ENCODE measurements at places on chromosomes 1 and 21.

DNA sequence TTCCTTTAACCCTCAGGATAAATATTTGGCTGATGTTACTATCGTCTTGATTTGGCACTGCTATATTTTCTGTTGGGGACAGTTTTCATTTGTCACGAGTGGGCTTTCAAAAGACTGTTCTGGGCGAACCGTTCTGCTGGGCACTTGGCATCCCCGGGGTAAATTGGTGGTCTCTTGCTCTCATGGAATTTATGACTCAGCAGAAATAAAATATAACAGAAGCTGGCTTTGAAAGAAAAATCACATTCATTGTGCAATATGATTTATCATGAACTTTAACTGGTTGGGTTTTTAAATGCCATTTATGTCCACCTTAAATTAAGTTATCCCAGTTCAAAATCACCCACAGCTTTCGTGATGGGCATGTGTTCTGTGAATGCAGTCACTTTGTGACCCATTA lies 147.3 kb downstream of the KAZN start:
- no peak for DNase-seq

- peak; percentile 98 for DNase-seq
Observed at GRCh38 chr1:61077676-61078541, 4.5 kb upstream of the NFIA start.

DNA sequence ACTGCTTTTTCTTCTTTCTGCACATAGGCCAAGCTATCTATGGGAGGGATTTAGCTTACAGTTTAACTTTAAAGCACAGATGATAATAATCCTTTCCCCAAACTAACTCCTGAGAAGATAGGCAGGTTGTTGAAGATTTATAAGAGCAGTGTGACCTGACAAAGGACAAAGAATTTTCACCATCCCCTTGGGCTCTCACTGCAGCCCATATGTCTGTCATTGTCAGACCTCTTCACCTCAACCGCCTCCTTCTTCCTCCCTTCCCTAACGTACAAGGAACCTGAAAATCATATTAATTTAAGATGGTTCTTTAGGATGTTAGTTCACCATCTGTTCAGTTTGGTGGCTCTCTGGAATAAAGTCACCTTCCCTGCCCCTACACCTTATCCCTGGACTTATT lies 5.0 kb downstream of the RNU1-2 start:
- DNase-seq = no peak

DNA sequence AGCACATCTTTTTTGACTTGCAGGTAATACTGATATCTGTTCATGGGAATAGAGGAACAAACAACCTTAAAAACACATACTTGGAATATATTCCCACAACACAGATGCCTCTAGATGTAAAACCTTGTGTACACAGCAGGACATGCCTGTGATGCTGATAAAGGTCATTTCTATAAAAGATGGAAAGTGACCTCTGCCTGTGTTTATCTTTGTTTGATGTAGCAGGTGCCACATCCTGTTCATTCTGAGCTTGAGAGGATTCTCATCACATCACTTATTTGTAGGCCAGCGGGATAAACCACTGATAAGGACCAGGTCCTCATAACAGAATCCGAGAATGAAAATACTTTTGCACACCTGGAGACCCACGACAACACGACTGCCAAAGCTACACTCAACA lies 133.7 kb downstream of the SMYD2 start:
- DNase-seq = no peak

GRCh38 chr1:245183429-245183828 lies 28.6 kb downstream of the KIF26B start:
- no peak for DNase-seq

DNA sequence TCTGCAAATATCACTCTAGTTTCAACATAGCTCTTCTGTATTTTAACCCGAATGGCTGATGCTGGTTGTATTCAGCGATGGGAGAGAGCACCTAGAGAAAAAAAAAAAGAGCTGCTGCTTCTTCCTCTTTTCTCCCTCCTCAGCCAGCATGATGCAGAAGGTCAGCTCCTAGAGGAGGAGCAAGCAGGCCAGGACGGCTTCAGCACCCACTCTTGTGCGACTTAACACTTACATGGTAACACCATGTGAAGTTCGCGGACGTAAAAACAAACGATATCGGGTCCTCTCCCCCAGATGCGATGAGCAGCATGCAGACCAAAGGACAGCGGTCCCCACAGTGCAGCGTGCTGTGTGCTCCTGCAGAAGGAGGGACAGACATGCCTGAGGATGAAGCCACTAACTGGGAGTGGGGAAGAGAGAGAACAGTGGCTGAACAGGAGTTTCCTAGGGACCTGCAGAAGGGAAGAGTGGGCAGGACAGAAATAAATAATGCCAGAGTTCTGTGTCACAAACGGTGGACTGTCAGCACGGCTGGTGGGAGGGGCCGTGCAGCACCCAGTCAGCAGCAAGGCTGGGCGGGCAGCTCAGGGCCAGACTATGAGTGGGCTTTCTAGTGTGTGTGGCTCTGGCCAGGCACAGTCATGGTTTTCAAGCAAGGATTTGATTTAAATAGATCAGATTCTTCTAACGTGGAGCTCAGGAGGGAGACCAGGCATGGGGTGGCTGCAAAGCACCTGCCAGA lies 11.4 kb upstream of the B3GALT5 start:
- DNase-seq = no peak

All from CD4-positive, alpha-beta T cell treated with Interleukin-17A for 1 hour (primary cell).